ENCODE measurements at places on chromosomes 5 and 9. TPM values are rescaled to one million over a fixed set of nuclear protein-coding genes. Genes with fewer than 3 reads are reported as not detected.
A peak's percentile ranks its signal among the peaks of the same experiment; 100 is the strongest.

GRCh38 chr9:94823710-94824109, 97.2 kb downstream of the AOPEP start:
- no peak overlapping the region for H3K27ac ChIP-seq
- no peak for DNase-seq
- no peak overlapping the region for H3K4me3 ChIP-seq
- no peaks in the 10 kb centered on the region for H3K4me1 ChIP-seq
- no peaks in the 10 kb centered on the region for H3K36me3 ChIP-seq

SLC4A9 gene
- not detected for total RNA-seq

DNA sequence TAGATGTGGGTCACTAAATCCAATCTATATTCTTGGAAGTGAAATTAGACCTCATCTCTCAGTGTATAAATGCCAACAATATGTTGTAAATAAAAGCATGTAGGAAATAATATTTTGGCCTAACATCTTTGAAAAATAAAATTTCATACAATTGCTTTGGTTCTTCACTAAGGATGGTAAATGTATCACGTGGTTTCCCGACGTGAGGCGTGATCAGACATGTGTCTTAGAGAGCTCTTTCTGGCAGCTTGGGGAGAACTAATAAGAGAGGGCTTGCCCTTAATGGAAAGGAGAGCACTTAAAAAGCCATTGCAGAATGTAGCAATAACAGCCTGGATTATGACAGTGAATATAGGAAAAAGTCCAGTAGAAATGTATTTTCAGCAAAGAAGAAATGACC, 602.6 kb downstream of the CDH12 start:
- no peaks in the 10 kb centered on the region for H3K27me3 ChIP-seq
- H3K4me3 ChIP-seq: no peak overlapping the region

GRCh38 chr5:66882606-66883227, 286.5 kb downstream of the MAST4 start:
- no peak for DNase-seq
- peaks cover 10% of the 10 kb centered on the region for H3K4me1 ChIP-seq
- no peak overlapping the region for H3K4me3 ChIP-seq

STKLD1 gene
- total RNA-seq: 0.75 TPM

GRCh38 chr9:120348951-120349429, 231.0 kb downstream of the CDK5RAP2 start:
- no peak overlapping the region for H3K27ac ChIP-seq
- no peak overlapping the region for H3K4me3 ChIP-seq
- DNase-seq: no peak
- no peaks in the 10 kb centered on the region for H3K36me3 ChIP-seq
- H3K27me3 ChIP-seq: no peaks in the 10 kb centered on the region

DMGDH gene
- 4.9 TPM for total RNA-seq

DNA sequence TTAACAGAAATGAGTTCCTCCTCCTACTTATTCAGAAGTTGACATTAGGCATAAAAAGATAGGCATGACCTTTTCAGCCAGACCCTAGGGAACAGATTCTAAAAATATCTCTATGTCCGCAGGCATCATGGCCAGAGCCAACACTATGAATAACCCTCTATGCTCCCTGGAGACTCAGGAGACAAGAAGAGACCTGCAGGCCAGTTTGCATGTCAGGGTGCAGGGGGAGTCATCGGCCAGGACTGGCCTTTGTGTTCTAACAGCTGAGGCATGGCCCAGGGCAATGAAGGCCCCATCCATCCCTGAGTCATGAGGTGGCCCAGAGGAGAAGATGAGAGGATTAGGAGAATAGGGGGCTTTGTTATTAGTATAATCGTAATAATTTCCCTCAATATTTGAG, 93.8 kb downstream of the TMEM215 start:
- H3K4me3 ChIP-seq: no peak overlapping the region
- no peaks in the 10 kb centered on the region for H3K4me1 ChIP-seq
- no peaks in the 10 kb centered on the region for H3K36me3 ChIP-seq
- no peaks in the 10 kb centered on the region for H3K27me3 ChIP-seq
- no peak for DNase-seq

ACSL6 gene
- 1.1 TPM for total RNA-seq

- no peak for DNase-seq
- no peaks in the 10 kb centered on the region for H3K27me3 ChIP-seq
- H3K4me1 ChIP-seq: no peaks in the 10 kb centered on the region
- no peak overlapping the region for H3K4me3 ChIP-seq
Observed at GRCh38 chr5:145738227-145738626, 96.9 kb downstream of the PRELID2 start.

GRCh38 chr5:176732306-176732705, 78.1 kb upstream of the UNC5A start:
- H3K4me1 ChIP-seq: no peaks in the 10 kb centered on the region
- no peak overlapping the region for H3K27ac ChIP-seq
- no peaks in the 10 kb centered on the region for H3K36me3 ChIP-seq
- no peaks in the 10 kb centered on the region for H3K27me3 ChIP-seq
- H3K4me3 ChIP-seq: no peak overlapping the region

GRCh38 chr5:149210225-149210624, 61.4 kb upstream of the AFAP1L1 start:
- DNase-seq: no peak
- no peak overlapping the region for H3K27ac ChIP-seq
- no peaks in the 10 kb centered on the region for H3K27me3 ChIP-seq

GRCh38 chr5:135645336-135646180, 66.8 kb upstream of the CXCL14 start:
- no peaks in the 10 kb centered on the region for H3K27me3 ChIP-seq
- H3K4me1 ChIP-seq: no peaks in the 10 kb centered on the region
- no peaks in the 10 kb centered on the region for H3K36me3 ChIP-seq
- no peak overlapping the region for H3K4me3 ChIP-seq
- H3K27ac ChIP-seq: no peak overlapping the region

- DNase-seq: no peak
- H3K4me1 ChIP-seq: peaks cover 27% of the 10 kb centered on the region
- H3K4me3 ChIP-seq: no peak overlapping the region
- H3K36me3 ChIP-seq: no peaks in the 10 kb centered on the region
- no peaks in the 10 kb centered on the region for H3K27me3 ChIP-seq
- peak overlapping the region; percentile 77 for H3K27ac ChIP-seq
Observed at GRCh38 chr5:80229902-80230255, 26.0 kb downstream of the SERINC5 start.

SLC36A3 gene
- not detected for total RNA-seq

DNA sequence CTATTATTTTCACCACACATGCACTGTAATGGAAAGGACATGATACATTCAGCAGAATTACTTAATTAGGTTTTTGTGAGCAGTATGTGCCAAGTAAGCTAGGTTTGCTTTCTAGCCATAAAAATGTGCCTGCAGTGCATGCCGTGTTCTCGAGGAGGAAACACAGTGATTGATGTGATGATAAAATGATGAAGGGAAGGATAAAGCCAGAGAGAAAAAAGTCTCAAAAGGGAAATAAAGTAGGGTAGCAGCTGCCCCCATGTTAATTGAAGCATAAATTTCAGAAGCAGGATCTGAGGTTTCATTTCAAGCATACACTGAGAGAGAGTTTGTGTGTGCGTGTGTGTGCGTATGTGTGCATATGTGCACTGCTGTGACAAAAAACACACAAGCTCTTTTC, 714.2 kb upstream of the C9orf72 start:
- H3K36me3 ChIP-seq: no peaks in the 10 kb centered on the region
- no peaks in the 10 kb centered on the region for H3K27me3 ChIP-seq
- DNase-seq: no peak
- no peak overlapping the region for H3K4me3 ChIP-seq

ROR2 gene
- total RNA-seq: 2.0 TPM

TRIP13 gene
- not detected for total RNA-seq

DNA sequence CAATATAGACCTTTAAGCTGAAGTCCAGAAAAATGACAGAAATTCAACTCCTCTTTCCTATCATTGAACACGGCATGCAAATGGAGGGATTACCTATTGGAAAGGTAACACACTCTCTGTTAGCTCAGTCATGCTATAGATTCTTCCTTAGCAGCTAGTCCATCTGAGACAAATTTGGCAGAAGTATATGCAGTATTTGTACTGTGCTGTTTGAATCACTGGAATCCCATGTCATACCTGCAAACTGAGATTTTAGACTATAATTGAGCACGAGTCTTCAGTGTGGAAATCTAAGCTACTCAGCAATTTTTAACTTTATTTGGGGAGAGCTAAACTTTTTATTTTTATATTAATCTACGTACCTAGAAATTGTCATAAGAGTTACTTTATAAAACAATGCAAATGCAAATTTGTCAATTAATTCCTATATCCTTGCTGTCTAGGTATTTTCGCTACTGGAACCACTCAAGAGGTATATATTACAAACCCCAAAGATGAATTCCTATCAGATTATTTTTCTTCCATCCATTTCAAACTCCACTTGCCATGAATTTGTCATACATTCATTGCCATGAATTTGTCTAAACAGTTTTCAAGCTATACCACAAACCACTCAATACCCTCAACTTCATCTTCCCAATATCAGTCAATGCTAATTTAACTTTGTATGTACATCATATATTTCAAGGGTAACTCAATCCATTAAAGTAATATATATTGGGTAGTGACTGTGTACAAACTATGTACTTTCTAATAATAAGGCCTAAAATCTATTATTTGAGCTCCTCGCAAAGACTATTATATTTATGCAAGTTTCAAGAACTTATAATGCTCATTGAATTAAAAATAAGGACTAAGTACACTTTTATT, 224.8 kb downstream of the MEF2C start:
- no peaks in the 10 kb centered on the region for H3K36me3 ChIP-seq
- H3K4me1 ChIP-seq: no peaks in the 10 kb centered on the region
- DNase-seq: no peak
- H3K27me3 ChIP-seq: no peaks in the 10 kb centered on the region
- no peak overlapping the region for H3K4me3 ChIP-seq
- no peak overlapping the region for H3K27ac ChIP-seq

FNIP1 gene
- total RNA-seq: 20.9 TPM
